Subcutaneous preadipocyte (primary cell): ENCODE measurements at places on chromosomes 6 and 20. TPM values are rescaled to one million over a fixed set of nuclear protein-coding genes. Genes with fewer than 3 reads are reported as not detected.

The BTN1A1 gene
- total RNA-seq, result under 0.01 and 0.20 TPM in 2 replicates

The ENPP4 gene
- 1.2 and 8.1 TPM in 2 replicates for total RNA-seq

The DOK5 gene
- total RNA-seq, result 5.3 and 9.2 TPM in 2 replicates

The SRSF3 gene
- total RNA-seq, result 282 and 300 TPM in 2 replicates

The PLCB4 gene
- 0.78 and 1.5 TPM in 2 replicates for total RNA-seq

The WFDC12 gene
- total RNA-seq, result not detected in 2 replicates

The CST5 gene
- total RNA-seq, result not detected in 2 replicates
